ENCODE measurements at places on chromosomes 2 and 18.

DNA sequence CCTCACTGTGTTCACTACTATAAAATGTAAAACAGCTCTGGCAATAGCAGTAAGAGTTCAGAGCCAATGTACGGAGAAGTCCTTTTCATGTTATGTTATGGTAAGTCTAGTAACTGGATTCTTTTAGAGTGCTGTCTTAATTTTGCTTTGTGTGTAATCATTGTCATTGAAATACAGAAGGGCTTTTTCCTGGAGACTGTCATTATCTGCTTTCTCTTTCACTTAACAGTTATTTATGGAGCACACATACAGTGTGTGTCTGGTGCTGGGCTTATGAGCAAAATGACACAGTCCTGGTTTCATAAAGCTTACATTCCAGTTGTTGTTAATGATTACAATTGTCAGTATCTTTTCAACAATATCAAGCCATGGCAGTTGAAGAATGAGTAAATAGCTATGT lies 95.5 kb downstream of the CCDC102B start:
- no peak for DNase-seq

- DNase-seq, result no peak
Measured at GRCh38 chr2:96604104-96604503, 34.0 kb downstream of the KANSL3 start.

DNA sequence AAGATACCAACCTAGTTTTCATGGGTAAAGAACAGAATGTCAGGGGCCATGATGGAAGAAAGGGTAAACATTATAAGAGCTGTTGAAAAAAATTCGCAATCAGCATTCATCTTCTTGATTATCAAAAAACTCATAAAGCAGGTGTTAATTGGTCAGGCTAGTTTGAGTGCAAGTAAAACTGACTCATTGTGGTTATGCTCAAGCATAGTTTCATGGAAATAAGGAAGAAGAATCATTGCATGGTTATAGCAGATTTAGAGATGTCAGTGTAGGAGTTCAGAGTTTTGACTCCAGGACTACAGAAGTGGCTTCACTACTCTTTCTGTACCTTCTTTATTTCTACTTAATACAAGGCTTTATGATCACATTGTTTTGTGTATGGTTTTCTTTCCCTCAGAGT lies 26.9 kb upstream of the CDH19 start:
- no peak for DNase-seq

DNA sequence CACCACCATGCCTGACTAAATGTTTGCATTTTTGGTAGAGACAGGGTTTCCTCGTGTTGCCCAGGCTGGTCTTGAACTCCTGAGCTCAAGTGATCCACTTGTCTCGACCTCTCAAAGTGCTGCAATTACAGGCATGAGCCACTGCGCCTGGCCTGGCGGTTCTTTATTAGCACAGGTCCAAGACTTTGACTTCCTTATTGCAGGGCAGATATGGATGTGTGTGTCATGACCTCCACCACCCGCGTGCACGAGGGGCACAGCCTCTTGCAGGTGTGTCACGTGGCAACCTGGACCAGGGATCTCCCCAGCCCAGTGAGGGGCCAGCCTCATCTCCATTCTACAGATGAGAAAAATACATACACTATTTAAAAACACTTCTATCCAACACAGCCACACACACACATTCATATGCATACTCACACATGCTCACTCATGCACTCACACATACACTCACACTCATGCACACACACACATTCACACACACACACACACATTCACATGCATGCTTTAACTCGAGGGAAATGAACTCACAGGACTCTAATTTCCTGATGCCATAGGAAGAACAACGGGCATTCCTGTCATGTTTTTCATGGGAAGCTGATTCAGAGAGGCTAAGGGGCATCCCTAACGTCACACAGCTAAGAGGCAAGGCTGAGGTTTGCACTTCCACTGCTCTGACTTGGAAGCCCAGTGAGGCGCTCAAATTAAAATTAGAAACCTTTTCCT lies 38.8 kb downstream of the RRM2 start:
- DNase-seq, result no peak

- no peak for DNase-seq
Measured at GRCh38 chr2:206958261-206958660, 18.9 kb downstream of the CPO start.

DNA sequence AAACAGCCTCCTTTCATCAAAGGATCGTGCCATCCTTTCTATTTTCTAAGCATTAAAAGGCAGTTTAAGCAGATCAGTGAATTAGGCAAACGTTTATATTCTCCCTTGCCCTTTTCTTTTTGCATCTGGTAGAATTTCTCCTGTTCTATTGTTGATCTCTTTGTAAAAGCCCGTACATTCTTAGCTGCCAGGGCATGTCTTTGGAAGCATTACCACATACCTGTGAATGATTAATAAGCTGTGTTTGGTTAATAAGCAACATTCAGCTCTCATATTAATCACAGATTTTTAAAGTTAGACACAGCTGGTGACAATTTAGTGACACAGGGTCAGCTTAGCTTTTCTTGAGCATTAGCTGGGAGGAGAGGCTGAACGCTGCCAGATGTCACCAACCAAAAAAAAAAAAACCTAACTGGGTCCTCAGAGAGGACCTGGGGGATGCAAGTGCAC lies 33.8 kb upstream of the CYP1B1 start:
- DNase-seq, result no peak

GRCh38 chr2:138016351-138017087 lies 52.2 kb downstream of the HNMT start:
- no peak for DNase-seq

DNA sequence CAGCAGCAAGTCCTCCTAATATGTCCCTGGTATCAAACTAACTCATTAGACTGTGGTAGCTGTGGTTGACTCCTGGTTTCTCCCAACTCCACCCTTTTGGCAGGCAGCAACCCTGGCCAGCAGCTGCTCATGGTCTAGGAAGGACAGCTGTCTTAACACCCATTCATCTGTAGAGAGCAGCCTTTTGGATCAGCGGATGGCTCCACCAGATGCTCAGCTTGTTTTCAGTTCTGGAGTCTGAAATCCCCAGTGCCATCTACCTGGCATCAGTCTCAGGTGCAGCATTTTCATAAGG lies 100.5 kb downstream of the SPOPL start:
- DNase-seq, result no peak

DNA sequence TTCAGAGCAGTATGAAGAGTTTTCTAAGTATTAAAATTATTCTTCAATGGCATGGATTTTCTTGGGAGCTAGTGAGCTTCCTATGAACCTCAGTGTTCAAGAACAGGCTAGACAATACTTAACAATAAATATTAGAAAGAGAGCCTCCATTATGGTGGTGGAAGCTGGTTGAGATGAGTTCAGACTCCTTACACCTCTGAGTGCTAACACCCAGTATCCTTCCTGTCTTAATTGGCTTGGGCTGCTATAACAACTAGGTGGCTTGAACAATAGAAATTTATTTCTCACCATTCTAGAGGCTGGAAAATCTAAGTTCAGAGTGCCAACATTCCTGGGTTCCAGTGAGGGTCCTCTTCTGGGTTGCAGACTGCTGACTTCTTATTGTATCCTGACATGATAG lies 369.4 kb upstream of the HNRNPA3 start:
- no peak for DNase-seq

- peak; percentile 87 for DNase-seq
Measured at GRCh38 chr18:55337908-55338521, 250.0 kb downstream of the TCF4 start.

All from posterior cingulate gyrus (tissue), 11 donors.